Ureter (tissue), 1 donor: ENCODE measurements at places on chromosomes 12 and 14. TPM values are rescaled to one million over a fixed set of nuclear protein-coding genes. Genes with fewer than 3 reads are reported as not detected.

DYRK2 gene
- total RNA-seq, result 40.7 TPM

KRT78 gene
- total RNA-seq, result not detected

FGD6 gene
- 14.9 TPM for total RNA-seq

MANSC4 gene
- total RNA-seq, result not detected

CNPY2 gene
- 122 TPM for total RNA-seq

ADCY4 gene
- total RNA-seq, result 61.7 TPM

CLIP1 gene
- 110 TPM for total RNA-seq

ERG28 gene
- total RNA-seq, result 27.4 TPM

RNF212B gene
- total RNA-seq, result not detected

SLC7A7 gene
- total RNA-seq, result 10.6 TPM

CRIP2 gene
- 186 TPM for total RNA-seq

OAS3 gene
- 33.4 TPM for total RNA-seq

MAP1LC3B2 gene
- not detected for total RNA-seq

FAM181A gene
- total RNA-seq, result not detected

TSPAN8 gene
- 2.1 TPM for total RNA-seq
